SK-N-SH treated with all-trans-retinoic acid at 6 μM for 48 hours (cell line): ENCODE measurements at places on chromosomes 6 and 20.

- ATAC-seq: no peak
Measured at GRCh38 chr6:36276581-36277536, 7.0 kb downstream of the PNPLA1 start.

DNA sequence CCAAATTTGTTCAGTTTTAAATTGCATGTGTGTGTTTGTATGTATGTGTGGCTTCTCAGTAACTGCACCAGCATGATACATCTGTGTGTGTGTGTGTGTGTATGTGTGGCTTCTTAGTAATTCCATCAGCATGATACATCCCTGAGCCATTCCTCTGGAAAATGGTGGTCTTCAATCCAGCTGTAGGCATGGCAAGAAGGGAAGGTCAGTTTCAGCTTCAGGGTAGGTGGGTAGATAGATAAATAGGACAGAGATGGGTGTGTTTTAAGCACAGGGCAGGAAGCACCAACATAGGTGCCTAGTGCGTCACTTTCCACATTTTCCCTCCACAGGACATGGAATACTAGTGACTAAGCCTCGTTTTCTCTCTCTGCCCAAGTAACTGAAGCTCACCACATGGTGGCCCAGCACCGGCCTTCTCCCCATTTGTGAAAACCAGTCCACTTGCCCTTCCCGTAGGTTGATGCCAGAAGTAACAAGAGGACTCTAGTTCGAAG, 82.9 kb downstream of the RPP40 start:
- ATAC-seq: no peak

DNA sequence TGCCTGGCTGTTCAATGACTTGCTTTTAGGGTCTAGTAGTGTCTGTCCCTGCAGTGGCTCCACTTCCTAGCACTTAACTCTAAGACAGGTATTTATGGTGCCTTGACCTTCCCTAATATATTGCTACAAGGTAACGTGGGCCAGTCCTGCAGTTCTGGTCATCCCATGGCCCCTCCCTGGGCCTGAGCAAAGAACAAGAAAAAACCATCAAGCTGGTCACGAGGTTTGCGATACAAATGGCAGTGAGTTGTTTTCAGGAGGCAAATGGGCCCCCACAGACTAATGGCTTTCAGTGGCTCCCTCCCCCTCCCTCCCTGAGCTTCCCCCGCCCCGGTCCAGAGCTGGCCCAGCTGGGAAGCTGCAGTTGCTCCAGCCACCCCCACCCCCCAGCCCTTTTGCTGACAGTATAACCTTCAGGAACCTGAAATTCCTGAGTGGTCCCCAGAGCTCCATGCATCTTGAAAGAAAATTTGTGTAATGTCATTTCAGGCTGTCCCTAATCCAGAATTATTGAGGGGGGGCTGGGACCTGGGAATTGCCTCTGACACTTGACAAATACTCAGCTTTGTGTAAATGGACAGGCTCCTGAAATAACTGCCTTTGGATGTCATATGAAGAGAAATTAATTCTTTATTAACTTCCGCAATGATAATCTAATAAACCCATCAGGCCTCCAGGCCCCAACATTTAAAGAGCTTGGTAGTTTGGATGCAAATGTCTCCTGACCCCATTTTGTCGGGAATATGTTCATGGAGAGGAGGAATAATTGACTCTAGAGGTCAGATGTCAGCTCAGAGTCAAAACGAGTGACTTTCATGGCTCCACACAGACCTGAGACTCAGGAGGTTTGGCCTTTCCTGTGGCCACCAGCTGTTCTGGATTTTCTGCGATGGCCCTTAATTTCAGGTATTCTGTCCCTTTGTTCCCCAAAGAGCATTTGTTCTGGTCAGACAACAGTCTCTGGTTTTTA, 153.2 kb upstream of the TOP1 start:
- ATAC-seq: no peak

DNA sequence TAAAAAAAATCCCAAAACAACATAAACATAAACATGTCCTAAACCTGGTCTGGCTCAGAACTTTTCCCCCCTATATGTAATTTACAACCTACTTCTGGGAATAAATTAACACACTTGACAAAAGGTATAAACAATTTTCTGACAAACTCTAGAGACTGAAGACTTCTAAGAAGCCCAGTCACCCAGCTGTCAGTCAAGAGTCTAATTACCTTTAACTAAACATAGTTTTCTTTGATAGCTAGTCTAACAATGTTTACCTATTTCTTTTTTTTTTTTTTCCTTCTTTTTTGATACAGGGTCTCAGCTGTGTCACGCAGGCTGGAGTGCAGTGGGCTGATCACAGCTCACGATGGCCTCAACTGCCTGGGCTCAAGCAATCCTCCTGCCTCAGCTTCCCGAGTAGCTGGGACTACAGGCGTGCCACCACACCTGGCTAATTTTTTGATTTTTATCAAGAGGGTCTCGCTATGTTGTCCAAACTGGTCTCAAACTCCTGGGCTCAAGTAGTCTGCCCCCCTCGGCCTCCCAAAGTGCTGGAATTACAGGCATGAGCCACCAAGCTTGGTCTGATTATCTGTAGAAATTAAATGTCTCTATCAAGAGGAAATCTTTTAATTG, 932 bp upstream of the UBR2 start:
- ATAC-seq: no peak

GRCh38 chr20:34938466-34939163, 17.0 kb downstream of the GSS start:
- no peak for ATAC-seq

GRCh38 chr6:115594891-115595290, 465.8 kb downstream of the FRK start:
- no peak for ATAC-seq

GRCh38 chr20:62496568-62497218, 20.9 kb upstream of the GATA5 start:
- ATAC-seq: peak; percentile 60

DNA sequence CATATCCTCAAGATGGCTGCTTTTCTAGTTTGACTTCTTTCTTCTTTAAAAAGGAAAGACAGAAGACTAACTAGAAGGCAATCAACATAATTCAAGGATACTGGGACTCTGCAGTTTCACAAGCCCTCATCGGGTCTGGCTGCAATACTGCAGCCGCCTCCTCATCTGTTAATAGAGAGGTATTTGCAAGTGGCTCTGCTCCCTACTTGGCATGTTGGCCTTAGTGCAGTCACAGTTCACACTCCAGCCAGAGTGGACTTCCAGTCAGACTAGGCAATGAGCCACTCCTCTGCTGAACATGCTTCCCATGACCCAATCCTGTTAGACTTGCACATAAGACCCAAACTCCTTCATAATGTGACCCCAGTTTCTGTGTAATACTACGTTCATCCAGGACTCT, 141.9 kb upstream of the ENPP5 start:
- no peak for ATAC-seq

GRCh38 chr6:150346346-150346745, 22.5 kb upstream of the IYD start:
- ATAC-seq: no peak

DNA sequence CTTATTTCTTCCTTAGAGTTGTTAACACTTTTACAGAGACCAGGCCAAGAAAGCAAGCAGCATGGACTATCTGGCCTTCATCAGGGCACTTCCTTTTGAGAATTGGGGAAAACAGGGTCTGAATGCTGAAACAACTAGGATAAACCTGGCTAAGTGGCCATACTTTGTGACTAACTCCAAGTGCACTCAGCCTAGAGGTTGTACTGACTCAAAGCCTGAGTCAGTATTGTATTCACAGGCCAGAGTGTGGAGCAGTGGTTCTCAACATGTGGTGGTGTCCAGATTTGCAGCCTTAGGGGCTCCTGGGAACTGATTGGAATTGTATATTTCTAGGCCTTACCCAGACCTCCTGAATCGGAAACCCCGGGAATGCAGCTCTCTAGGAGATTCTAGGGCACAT, 20.1 kb downstream of the SEC23B start:
- ATAC-seq: no peak; the same call in 1 of the 3 replicates

DNA sequence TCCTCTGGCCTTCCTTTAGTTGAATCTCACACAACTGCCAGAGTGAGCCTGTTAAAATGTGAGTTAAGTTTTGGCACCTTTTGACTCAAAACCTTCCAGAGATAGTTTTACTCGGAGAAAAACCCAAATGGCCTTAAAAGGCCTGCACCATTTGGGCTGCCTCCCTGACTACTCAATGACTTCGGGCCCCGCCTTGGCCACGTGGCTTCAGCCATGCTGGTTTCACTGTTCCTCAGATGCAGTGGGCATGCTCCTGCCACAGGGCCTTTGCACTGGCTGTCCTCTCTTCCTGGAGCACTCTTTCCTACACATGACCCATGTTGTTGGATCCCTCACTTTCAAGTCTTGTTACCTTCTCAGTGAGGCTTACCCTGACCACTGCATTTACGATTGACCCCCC, 18.3 kb downstream of the VEGFA start:
- no peak for ATAC-seq

DNA sequence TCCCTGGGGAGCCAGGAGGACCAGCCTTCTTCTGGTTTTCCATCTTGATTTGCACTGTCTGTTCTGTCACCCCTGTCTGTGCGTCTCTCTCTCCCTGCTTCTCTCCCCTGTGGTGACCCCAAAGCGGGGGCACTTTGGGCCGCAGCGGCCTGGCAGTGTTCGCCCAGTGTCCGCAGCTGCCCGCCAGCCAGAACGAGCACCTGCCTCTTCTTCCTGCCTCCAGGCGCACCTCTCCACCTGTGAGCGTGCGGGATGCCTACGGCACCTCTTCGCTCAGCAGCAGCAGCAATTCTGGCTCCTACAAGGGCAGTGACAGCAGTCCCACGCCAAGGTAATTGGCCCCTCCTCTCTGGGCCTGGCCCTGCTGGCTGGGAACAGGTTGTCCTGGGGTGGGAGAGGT, 30.8 kb downstream of the SNPH start:
- no peak for ATAC-seq

DNA sequence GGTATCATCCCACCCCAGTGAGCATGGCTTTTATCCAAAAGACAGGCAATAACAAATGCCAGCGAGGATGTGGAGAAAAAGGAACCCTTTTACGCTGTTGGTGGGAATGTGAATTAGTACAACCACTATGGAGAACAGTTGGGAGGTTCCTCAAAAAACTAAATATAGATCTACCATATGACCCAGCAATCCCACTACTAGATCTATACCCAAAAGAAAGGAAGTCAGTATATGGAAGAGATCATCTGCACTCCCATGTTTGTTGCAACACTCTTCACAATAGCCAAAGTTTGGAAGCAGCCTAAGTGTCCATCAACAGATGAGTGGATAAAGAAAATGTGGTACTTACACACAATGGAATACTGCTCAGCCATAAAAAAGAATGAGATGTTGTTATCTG, 5.9 kb upstream of the KIAA1755 start:
- no peak for ATAC-seq

DNA sequence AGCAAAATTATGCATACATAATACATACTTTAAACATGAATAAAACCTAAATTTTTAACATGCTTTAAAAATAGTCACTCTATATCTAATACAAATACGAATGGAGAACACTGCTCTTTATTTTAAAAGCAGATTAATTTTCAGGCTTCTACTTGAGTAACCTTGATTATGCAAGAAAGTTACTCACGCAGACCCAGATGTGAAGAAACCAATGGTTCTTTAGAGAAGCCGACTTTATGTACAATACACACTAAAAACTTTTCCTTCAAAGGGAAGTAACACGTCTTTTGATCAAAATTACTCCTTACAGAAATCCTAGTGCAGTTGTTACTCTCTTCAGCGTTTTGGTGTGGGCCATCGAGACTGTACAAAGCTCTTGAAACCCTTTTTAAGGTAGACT, 136.9 kb upstream of the SLC22A16 start:
- no peak for ATAC-seq

GRCh38 chr6:17101422-17102257, at the start of gene STMND1:
Gene STMND1 (plus strand): TSS chr6:17102050. CDS start chr6:17102258, 208 bp downstream.
- peak; percentile 66 for ATAC-seq

DNA sequence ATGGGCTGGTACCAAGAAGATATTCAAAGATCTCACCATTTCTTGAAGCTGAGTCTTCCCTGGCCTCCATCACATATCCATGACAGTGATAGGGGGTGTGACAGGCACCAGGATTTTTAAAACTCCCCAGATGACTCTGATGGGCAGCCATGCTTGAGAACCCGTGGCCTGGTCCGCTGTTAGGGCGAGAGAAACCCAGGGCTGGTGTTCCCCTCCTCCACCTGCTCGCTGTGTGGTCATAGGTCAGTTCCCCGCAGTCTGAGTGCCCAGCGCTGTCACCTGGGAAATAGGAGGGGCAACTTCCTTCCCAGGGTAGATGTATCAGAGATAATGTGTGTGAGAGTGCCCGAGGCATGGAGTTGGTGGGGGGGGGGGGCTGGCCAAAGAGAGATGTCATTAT, 50.9 kb downstream of the TMEM242 start:
- no peak for ATAC-seq

- ATAC-seq: no peak
Measured at GRCh38 chr20:19968466-19969073, 48.6 kb upstream of the NAA20 start.

- ATAC-seq: no peak
Measured at GRCh38 chr20:38267901-38268514, 7.5 kb upstream of the KIAA1755 start.

DNA sequence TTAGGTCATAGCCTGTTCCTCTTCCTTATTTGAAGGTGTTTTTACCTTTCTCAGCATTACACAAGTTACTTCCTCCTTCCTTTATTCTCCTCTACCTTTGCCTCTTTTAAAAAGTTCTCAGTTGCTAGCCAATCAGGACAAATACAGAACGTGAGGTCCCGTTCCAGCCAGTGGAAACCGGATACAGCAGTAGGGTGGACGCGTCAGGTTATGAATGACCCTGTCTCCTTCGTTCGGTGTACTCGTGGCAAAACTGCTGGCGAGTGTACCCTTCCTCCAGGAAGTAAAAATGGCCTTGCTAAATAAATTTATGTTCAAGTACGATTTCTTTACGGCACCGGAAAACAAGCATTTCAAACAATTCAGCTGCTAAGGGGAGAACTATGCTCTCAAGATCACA, 77.0 kb upstream of the MLN start:
- no peak for ATAC-seq

GRCh38 chr6:105606831-105607463, 204.1 kb upstream of the PREP start:
- ATAC-seq: no peak
